ENCODE measurements at places on chromosomes 1 and 21.
A peak's percentile ranks its signal among the peaks of the same experiment; 100 is the strongest.

- DNase-seq = no peak
Observed at GRCh38 chr1:4315202-4315601, 339.2 kb upstream of the AJAP1 start.

DNA sequence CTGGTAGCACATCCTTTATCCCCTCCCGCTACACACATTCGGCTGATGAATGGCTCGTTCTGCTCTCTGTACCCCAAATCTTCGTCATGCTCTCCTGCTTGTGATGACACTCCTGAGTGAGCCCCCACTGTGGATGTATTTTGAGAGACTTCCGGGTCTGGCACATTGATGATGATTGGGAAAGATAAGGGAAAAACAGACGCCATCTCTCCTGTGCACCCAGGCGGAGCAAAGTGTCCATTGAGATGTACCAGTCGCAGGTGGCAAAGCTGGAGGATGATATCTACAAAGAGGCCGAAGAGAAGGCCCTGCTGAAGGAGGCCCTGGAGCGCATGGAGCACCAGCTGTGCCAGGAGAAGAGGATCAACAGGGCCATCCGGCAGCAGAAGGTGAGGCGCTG is 27.9 kb upstream of the EFHD2 start:
- DNase-seq = no peak

DNA sequence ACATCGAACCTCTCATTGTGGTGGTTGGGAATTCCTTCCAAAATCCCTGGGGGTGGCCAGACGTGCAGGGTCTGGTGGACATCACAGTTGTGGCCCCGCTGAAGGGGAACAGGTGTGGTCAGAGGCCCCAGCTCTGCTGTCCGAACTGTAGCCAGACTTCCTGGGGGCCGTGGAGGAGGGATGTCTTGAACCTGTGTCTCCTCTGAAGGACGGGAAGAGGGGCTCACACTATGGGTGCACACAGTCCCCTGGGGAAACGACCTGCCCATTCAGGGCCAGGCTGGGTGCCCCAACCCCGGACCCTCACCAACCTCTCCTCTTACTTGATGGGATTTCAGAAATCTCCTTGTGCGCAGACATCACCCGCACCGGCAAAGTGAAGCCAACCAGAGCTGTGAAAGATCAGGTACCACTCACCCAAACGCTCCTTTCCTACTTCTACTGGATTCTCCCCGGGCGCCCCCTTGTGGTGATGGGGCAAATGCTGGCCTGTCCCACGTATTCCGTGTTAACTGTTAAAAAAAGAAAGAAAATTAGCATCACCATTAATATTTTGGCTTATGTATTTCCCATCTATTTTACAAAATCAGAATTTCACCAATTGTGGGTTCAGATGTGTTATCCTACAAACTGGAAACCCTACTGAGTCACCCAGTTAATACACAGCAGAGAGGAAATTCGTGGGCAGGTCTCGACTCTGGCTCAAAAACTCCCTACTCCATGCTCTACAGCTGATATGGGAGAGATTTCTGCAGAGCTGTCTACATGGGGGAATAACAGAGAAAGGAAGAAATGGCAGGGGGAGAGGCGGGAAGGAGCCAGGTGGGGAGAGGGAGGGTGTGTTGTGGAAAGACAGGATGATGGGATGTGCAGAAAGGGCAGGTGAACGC is 28.1 kb downstream of the PADI4 start:
- DNase-seq = peak; percentile 42

- DNase-seq = no peak
Observed at GRCh38 chr1:101183388-101183699, 53.5 kb upstream of the S1PR1 start.

- DNase-seq = no peak
Observed at GRCh38 chr1:51472359-51472758, 46.7 kb downstream of the EPS15 start.

- no peak for DNase-seq
Observed at GRCh38 chr1:210541680-210542358, 213.1 kb downstream of the HHAT start.

DNA sequence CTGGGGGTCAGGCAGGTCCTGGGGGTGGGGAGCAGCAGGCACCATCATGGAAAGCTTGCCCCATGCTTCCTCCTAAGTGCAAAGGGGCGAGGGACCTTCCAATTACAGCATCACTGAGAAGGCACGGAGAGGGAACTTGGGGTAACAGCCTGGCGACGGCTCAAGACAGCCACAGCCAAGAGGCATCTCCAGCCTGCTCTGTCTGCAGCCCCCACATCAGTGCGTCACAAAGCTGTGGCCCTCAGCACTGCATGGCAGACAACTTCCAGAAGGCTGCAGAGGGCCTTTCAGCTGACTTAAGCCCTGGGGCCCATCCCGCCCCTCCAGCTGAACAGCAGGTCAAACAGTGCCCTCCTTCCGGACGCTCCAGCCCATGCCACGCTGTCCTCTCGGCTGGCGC is 13.2 kb upstream of the GPR153 start:
- no peak for DNase-seq

GRCh38 chr1:211497489-211498045 is 5.6 kb upstream of the RD3 start:
- DNase-seq = no peak

- DNase-seq = no peak
Observed at GRCh38 chr1:28144203-28145135, 32.0 kb downstream of the PTAFR start.

- no peak for DNase-seq
Observed at GRCh38 chr1:234435620-234436019, 43.4 kb downstream of the TARBP1 start.

DNA sequence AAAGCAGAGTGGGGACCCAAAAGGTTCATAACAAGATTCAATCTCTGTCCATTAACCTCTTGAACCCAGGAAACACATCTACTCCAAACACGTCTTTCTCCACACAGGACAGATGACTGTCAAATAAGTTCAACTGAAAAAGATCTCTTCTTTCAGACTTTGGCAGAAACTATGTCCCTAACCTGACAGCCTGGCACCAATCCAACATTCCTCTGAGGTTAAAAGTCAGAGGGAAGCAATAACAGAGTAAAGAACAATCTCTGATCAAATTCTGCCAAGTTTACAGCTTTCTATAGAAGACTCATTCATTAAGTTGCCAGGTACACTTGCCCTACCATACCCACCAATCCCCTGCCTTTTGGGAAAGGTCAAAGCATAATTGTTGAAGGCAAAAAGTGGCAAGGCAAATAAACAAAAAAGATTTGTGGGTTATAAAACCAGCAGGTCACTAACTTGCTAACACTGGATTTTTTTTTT is 31.9 kb downstream of the OTUD7B start:
- DNase-seq = no peak

DNA sequence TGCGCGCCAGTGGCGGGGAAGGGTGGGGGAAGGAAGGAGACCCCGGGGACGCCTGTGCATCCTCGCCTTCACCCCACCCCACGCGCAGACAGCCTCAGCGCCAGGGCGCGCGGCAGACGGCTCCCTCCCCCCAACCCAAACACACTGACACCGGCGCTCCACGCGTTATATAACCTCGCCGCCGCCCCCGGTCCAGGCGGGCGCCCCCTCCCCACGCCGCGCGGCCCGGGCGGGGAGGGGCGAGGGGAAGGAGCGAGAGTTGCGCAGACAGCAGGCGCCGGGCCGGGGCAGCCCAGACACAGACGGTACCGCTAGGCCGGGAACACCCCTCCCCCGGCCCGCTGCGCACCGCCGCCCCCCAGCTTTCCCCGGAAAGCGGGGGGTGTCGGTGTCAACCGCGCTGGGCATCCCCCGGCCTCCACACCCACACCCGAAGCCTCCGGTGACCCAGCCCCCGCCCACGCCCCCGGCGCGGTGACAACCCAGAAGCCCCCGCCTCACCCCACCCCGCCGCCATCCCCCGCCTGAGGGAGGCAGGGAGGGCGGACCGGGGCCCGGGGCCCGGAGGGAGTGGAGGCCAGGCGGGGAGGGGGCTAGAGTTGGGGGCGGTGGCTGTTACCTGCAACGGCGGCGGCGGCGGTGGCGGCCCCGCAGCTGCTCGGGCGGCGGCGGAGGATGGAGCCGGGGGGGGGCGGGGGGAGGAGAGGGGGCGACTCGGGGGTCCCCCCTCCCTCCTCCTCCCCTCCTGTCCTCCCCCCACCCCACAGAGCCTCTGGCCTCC is 432 bp downstream of the AKT3 start:
- DNase-seq = peak; percentile 56

DNA sequence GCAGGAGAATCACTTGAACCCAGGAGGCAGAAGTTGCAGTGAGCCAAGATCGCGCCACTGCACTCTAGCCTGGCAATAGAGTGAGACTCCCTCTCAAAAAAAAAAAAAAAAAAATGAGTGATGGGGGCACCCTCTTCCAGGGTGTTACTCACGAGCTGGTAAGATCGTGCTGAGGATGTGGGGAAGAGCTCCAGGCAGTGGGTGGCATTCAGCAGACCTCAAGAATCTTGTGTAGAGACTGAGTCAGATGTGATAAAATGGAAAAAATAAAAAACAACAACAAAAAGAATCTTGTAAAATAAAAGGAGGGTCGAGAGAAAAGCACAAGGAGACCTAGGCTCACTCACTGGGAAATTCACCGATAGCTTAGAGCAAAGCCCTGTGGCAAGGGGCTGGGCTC is 38.5 kb downstream of the EPHA2 start:
- DNase-seq = no peak

- peak; percentile 84 for DNase-seq
Observed at GRCh38 chr1:109640285-109640865, 15.5 kb upstream of the GSTM4 start.

DNA sequence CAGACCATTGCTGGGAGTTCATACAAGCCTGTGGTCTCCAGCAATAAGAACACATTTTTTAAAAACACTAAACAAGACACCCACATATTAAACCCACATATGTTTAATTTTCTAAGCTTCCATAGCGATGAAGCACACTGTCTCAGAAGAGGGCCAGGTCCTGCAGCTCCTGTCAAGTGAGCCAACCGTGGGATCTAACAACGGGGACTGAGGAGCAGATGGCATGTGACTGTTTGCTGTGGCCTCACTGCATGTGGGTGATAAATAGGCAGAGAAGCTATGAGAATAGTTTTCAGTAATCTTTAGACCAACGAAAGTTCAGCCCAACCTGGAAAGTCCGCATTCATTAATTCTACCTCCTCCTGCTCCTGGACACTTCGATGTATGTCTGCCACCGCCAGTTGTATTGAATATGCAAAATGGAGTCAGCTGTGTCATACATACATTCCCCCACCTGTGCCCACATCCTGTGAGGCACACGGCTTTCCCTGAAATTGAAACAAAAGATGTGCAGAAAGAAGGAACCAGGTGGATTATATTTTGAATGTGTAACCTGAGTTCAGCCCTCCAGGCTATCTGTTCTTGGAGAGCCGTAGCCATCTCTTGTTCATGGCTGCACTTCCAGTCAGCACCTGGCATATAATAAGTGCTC is 88.2 kb downstream of the MIS18A start:
- DNase-seq = no peak

DNA sequence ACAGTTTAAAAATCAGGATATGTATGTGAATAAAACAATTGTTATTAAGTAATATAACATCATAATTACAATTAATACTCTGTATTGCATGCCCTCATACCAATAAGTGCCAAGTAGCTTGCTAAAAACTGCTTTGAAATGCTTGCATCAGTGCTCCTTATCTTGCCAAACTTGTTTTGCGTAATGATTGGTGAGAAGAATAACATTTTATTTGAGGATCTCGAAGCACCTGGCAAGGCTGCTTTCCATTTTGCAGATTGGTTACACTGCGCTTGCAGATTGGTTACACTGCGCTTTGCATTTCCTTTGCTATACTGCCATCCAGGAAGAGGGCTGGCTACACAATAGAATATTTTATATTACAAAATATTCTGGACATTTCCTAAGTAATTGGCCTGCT is 1.7 kb upstream of the PBX1 start:
- no peak for DNase-seq

DNA sequence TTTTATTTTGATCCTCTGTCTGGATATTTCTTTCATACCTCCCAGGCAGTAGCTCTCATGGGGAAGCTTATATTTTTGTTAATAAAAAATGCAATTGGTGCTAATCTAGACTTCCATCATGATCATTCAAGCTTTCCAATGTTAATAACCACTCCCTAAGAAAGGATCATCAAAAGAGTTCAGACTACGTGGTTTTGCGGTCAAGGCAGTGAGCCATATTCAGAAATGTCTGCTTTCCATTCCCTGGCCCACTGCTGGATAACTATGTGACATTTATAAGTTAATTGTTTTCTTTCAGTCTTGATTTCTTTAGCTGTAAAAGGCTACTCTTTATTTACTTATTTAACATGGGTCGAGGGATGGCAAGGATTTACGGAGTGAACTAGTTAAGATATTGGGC is 414.6 kb downstream of the LMO4 start:
- DNase-seq = no peak

GRCh38 chr1:173504268-173504667 is 27.1 kb downstream of the PRDX6 start:
- DNase-seq = no peak

DNA sequence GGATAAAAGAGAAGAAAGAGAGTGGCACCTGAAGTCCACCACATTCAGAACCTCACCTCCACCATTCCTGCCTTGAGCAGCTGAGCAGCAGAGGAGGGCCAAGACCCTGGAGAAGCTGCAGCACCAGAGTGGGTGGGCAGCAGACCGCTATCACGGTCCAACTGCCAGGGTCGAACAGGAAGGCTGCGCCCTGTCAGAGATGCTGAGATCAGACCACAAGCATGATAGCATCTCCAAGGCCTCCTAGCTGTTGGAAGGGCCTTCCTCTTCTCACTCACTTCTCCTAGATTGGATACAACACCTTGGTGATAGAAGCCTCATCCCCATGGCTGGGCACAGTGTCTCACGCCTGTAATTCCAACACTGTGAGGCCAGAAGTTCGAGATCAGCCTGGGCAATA is 12.1 kb upstream of the SLC45A3 start:
- no peak for DNase-seq

- DNase-seq = no peak
Observed at GRCh38 chr1:21297975-21298374, 7.7 kb upstream of the ECE1 start.

DNA sequence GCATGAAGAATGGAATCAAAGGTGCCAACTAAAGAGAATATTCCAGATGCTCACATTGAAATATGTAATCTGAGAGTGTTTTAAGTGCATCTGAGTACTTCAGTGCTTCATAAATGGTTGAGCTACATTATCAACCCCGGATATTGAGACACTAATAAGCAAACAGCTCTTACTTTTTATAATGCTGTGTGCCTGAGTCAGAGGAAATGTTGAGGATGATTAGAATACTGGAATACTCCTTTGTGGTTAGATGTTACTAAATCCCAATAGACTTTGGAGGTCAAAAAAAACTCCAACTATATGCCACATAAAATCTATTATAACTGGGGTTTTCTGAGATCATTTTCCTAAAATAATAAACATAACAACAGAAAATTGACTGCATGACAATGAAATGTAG is 12.5 kb upstream of the KCNA3 start:
- DNase-seq = no peak

Data from stimulated activated CD8-positive, alpha-beta memory T cell treated with anti-CD3 and anti-CD28 coated beads, Interleukin-12 subunit alpha, Interleukin-12 subunit beta, amount 100 ng/mL, for 1 hour (primary cell).